ENCODE measurements at places on chromosomes 7 and 10.

- DNase-seq: no peak
These were observed 12.2 kb upstream of the GDF10 start for GRCh38 chr10:47287805-47288204.

DNA sequence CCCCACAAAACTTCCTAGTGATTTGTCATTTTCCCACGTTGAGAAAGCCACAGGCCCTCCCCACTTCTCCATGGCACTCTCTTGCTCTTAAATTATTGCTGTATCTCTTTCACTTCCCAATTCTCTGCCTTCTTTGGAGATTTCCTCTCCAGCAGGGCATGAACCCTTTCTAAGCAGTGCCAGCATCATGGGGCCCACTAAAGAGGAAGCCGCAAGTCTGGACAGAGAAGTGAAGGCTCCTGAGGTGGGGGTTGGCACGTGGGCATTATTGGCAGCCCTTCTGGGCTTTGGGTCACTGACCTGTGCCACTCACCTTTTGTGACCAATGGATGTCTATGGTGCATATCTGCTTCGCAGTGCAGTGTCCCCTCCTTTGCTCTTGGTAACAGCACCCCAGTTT is 97.7 kb upstream of the TCF7L2 start:
- DNase-seq: no peak

DNA sequence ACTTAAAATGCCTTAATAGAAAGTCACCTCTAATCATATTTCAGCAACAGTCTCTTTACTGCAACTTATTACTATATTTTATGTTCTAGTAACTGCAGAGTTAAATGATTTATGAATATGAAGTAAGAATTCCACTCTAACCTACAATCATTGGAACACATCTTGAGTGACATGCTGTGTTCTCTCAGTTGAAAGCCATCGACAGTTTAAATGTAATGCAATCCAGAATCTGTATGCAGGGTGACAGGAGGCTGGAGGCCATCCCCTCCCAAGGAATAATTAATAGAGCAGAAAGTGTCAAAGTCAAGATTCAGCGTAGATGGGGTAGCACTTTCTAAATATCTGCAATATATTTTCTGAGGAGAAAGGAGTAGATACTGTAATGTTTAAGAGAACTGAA is 590.3 kb upstream of the SORCS1 start:
- DNase-seq: no peak

GRCh38 chr7:17185690-17186070 is 112.8 kb upstream of the AHR start:
- DNase-seq: no peak

GRCh38 chr10:75487087-75487754 is 55.8 kb downstream of the LRMDA start:
- no peak for DNase-seq

DNA sequence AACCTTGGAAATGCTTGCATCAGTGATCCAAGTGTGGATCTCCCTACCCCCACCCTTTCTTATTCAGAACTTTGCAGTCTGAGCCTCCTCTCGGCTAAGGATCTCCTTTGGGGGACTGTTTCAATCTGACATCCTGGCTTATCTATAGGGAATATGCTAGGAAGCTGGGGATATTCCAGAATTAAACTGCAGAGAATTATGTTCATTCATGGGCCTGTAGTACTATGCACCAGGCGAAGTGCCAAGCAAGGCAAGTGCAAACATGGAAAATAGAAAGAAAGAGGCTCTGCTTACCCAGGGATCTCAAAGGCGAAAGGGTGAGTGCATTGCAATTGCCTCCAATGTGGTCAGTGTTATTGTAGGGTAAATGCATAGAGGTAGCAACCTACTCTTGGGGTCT is 96.5 kb downstream of the CACNB2 start:
- DNase-seq: no peak

DNA sequence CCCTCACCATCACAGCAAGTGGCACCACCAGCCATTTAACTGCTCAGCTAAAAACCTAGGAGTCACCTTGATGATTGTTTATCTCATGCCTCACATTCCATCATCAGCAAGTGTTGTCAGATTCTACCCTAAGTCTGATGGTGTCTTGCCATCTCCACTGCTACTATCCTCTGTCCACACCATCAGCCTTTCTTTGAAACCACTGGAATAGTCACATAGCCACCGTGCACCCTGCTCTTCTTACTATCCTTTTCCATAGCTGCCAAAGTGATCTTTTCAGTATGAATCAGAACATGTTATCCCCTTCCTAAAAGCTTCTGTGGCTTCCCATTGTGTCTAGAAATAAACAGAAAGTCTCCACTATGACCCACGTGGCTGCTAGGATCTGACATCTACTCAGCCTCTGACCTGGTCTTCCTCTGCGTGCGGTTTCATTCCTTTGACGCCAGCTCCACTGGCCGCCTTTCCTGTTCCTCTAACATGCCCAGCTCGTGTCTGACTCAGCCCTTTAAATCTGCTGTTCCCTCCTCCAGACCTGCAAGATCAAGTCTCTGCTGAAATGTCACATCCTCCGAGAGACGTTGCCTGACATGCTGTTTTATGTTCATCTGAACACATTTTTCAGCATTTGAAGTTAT is 16.5 kb upstream of the CHN2 start:
- DNase-seq: no peak

DNA sequence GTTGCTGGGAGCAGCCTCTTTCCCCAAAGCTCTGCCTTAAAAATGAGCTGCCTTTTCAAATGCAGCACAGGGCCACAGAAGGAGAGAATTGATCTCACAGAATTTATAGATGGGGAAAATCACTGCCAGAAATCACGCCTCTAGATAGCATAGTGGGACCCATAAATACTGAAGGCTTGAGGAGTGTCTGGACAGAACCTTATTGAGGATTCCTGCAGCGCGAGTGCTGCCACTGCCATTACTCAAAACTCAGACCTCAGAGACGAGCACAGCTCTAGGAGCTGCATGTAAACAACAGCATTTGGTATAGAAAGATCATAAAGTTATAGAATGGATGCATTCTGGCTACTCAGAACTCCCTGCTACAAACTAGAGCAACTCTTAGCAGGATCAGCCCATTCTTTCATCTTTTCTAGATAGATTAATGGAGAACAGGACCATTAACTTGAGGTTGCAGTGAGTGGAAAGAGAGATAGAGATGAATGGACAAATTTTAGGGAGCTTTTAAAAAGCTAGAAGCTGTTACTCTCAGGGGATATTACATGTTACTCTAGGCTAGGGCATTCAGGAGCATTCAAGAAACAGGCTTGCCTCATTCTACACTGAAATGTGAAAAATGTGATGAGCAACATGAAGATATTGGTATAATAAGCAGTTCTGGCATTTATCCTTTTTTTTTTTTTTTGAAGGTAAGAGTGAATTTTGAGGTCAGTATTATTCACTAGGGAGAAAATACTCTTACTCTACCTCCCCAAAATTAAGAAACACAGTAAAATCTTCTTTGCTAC is 267.2 kb upstream of the SLC26A5 start:
- DNase-seq: no peak

DNA sequence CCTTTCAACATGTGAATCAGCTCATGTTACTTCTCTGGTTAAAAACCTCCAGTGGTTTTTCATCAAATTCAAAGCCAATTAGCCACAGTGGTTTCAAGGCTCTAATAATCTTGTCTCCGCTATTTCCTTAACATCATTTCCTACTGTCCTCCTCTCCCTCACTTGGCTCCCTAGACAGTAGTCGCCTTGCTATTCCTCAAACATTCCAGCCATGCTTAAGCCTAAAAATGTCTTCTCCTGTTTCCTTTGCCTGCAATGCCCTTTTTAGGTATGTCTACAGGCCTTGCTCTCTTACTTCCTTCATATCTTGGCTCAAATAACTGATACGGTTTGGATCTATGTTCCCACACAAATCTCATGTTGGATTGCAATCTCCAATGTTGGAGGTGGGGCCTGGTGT is 779.4 kb upstream of the LRRN3 start:
- no peak for DNase-seq

- DNase-seq: no peak
These were observed 23.5 kb downstream of the YKT6 start for GRCh38 chr7:44224080-44224973.

DNA sequence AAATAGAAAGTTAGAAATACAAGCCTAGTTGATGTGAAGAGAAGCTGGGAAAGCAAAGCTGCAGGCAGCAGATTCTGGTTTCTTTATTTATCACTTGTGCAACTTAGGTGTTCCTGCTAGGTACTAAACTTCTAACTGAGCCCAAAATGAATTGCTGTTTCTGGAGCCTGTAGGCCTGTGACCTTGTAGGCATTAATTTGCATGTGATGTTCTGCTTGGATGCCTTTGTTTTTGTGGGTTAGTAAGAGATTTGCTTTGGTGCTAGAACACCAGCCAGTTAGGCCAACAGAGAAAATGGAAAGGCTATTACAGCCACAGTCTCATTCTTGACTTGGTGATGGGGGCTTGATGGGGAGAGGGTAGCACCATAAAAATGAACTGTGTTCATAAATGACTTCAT is 370.7 kb downstream of the PPP1R3A start:
- peak; percentile 78 for DNase-seq

DNA sequence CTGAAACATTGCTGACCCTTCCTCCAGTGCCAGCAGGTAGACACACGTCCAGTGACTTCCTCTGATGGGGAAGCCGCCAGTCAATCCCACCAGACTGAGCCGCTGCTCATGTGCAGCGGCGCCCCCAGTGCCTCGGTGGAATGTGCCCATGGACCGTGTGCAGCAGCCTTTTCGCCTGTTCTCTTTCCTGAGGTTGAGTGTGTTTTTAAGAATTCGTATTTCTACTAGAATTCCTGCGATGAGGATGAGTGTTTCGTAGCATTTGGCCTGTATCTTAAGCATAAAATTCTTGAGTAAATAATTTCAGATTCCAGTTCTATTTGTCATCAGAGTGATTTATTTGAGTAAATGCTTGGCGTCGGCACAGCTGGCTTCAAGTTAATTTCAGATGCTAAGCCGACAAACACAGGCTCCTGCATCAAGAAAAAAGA is 35.4 kb downstream of the BNIP3 start:
- no peak for DNase-seq

- DNase-seq: no peak
These were observed 27.5 kb upstream of the MSS51 start for GRCh38 chr10:73460897-73461296.

Measured in NCI-H526 treated with DMSO at 0.1 percent for 48 hours (cell line).